ENCODE measurements at places on chromosomes 12 and 14.

GRCh38 chr12:20000229-20000849 lies 368.0 kb upstream of the PDE3A start:
- no peak for DNase-seq

- DNase-seq: no peak
Measured at GRCh38 chr14:92121207-92121669, 268 bp downstream of the NDUFB1 start.

GRCh38 chr12:31749024-31749704 lies 20.3 kb upstream of the AMN1 start:
- DNase-seq: no peak

- no peak for DNase-seq
Measured at GRCh38 chr14:92108345-92109254, 2.2 kb upstream of the ATXN3 start.

DNA sequence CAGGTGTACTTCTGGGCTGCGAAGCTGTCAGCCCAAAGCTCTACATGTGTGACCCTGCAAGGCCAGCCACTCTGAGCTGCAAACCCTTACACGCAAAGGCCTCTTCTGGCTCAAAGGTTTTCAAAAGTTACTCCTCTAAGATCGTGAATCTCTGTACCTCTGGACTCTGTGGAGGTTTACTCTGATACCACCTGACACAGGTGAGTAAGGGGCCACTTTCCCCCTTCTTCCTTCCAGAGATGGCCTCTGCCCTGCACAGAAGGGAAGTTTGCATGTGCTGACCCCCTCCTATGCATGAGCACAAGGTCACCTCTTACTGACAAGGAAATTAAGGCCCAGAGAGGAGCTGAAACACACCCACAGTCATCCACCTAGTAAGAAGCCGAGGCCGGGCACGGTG lies 14.5 kb downstream of the ITPK1 start:
- no peak for DNase-seq

All from spinal cord (tissue), 10 donors.